Brain microvascular endothelial cell (primary cell): ENCODE measurements at places on chromosomes 2 and 18.
A peak's percentile ranks its signal among the peaks of the same experiment; 100 is the strongest.

- DNase-seq: no peak
These were observed 49.3 kb downstream of the IL1RL2 start for GRCh38 chr2:102236132-102236531.

GRCh38 chr2:127517465-127517864 is 8.8 kb downstream of the IWS1 start:
- DNase-seq: no peak

DNA sequence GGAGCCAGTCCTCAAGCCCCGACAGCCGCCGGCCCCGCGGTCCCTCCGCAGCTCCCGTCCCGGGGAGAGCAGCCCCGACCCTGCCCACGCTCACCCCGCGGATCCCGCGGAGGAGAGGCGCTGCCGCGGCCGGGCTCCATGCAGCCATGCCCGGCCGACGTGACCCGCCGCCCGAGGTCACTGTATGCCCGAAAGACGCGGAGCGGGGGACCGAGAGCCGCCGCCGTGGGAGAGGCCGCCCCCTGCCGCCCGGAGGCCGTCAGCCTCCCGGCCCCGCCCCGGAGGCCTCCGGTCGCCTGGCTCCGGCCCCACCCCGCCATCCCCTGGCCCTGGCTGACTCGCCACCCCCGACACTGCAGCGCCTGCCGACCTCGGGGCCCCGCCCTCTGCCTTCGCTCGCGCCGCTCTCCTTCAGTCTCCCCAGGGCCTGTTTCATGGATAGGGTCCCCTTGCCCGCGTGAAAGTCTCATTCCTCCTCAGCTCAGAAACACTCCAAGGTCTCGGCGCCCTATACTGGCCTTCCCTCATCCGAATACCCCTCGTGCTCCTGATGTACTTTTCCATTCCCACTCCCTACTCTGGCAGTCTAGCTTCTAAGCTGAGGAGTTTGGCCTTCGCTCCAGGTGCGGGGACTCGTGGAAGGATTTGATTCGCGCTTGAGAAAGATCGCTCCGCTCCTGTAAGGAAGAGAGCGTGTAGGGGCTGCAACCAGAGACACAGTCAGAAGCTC is at the start of gene BOLA3:
TSS of gene BOLA3 (minus strand) at position 186 of the 730 bp plus-strand sequence. CDS start at position 148, 38 bp downstream.
- peak; percentile 55 for DNase-seq

- no peak for DNase-seq
These were observed 15.9 kb upstream of the RPL31 start for GRCh38 chr2:100986157-100986556.

DNA sequence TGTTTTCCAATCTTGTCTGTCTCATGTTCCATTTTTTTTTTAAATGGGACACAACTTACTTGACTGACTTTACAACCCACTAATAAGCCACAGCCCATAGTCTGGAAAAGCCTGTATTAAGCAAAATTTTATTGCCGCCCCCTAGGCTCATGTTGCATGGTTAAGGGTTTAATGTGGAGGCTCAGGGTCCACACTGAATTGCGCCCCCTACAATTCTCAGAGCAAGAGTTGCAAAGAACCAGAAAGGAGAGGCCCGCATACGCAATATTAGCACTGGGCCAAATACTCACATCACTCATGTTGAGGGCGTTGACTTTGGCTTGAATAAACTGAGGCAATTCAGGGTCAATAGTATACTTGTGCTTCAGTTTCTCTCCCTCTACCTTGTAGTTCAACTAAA is 65.5 kb downstream of the NEB start:
- DNase-seq: no peak

DNA sequence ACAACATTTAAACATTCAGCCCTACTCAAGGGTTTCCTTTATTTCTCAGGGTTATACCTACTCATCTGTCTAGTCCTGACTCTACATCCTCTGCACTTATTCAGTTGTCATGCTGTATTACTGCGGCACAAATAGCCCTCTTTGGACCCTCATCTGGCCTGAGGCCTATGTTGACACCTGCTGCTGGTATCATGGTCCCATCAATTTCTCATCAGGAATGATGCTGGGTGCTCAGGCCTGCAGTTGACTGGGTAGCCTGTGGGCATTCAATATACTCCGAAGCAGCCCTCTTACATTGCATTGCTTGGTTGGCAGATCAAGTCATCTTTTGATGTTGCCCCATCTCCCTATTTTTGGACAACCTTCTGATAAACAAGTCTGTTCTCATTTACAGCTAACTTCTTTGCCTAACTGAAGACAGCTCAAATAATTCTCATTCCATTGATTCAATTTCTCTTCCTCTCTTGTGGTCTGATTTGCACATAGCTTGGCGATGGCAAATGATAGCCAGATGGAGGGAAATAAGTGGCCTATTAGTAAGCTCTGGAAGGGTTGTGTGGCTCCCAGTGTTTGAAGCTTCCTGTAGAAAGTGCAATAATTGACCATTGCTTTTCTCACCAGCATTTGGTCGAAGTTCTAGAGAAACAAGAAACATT is 19.1 kb upstream of the MC4R start:
- DNase-seq: no peak

DNA sequence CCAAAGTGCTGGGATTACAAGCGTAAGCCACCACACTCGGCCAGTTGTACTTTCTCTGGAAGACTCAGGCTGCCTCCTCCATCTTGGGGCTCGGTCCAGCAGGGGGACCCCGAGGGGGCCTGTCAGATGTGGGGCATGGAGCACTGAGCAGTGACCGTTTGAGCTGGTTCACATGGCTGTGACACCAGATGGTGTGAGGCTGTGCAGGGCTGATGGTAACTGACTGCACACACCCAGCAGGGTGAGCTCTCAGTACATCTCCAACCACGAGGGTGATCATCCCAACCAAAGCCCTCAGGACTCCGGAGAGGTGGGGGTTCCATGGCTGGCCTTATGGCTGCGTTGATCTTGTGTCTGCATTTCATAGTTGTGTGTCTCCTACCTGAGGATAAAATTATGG is 63.4 kb downstream of the FAM168B start:
- DNase-seq: no peak

DNA sequence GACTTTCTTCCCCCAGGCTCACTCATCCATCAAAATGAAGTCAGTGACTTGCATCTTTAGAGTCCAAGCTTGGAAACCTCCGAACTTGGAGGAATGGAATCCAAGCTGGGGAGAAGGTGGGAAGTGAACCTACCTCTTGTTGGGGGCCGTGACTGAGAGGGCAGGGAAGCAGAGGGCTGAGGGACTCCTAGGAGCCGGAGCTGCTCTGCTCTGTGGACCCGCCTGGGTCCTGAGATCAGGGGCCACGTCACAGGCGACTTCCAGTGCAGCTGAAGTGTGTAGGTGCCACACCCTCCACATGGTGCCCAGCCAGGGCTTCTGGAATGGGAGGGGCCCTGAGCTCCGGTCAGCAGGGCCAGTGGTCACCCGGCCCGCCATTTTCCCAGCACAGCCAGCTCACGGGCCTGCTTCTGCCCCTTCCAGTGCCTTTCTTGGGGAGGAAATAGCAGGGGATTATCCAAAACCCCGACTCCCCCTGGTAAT is 63.4 kb upstream of the OTOS start:
- DNase-seq: no peak

- DNase-seq: no peak
These were observed 1.1 kb downstream of the MREG start for GRCh38 chr2:216012133-216012829.

DNA sequence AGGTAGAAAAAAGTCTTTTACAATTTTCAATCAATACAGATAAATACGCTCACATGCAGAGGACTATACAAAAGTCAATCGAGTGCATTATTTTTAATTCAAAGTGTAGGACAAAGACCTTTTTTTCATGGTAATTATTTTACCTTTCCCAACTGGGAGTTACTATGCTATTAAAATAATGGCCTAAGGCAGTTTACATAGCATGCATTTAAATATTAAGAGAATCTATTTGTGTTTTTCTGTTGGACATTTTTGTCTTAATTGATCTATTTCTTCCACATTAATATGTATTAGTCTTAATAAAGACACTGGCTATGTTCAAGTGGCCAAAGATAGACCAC is 130.2 kb upstream of the MAP3K20 start:
- no peak for DNase-seq

- DNase-seq: peak; percentile 71
These were observed 76.7 kb downstream of the XDH start for GRCh38 chr2:31337860-31338259.

DNA sequence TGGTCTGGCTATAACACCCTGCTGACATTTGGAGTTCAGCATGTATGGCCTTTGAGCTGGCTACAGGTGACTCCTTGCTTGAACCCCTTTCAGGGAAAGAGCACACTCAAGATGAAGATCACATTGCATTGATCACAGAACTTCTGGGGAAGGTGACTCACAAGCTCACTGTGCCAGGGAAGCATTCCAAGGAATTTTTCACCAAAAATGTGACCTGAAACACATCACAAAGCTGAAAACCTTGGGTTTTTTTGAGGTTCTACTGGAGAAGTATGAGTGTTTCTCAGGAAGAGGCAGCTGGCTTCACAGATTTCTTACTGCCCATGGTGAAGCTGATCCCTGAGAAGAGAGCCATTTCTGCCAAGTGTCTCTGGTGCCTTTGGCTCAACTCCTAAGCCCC is 879.0 kb downstream of the CBLN2 start:
- DNase-seq: no peak

GRCh38 chr2:239330836-239331235 is 70.0 kb downstream of the HDAC4 start:
- no peak for DNase-seq

DNA sequence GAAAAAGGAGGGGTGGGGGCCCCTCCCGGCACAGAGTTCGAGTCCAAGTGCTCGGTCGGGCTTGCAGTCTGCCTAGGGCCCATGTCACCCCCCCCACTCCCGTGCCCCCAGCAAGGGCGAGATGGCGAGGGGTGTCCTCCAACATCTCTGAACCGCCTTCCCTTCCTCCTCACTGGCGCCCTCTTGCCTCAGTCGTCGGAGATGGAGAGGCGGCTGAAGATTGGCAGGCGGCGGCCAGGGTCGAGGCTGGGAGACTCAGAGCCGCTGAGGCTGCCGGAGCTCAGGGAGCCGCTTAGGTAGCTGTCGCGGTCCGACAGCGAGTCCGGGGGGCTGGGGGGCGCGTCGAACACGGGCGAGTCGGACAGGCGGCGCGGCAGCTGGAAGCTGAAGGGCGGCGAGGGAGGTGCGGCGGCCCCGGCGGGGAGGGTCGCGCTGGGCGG is 2.3 kb downstream of the ZFP36L2 start:
- peak; percentile 55 for DNase-seq

- no peak for DNase-seq
These were observed 93.4 kb upstream of the MSH2 start for GRCh38 chr2:47309472-47309951.

GRCh38 chr18:392928-393573 is 107.5 kb downstream of the COLEC12 start:
- DNase-seq: no peak

- DNase-seq: no peak
These were observed 85.3 kb downstream of the CCDC178 start for GRCh38 chr18:33355263-33355662.

DNA sequence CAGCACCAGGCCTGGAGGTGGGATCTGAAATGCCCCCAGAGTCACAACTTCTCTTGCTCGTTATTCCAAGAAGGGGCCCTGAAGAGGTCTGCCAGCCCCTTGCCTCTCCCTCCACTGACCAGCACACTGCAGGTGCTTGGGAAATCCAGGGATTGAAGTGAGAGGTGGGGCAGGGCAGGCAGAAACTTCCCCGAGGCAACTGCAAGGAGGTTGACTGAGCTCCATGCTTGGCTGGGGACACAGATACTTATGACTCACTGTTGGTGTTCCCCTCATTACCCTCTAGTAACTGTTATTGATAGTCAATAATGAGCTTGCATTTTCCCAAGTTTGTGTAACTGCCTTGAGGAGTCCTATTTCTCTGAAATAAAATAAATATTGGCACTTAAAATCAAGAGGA is 47.5 kb downstream of the MARCO start:
- no peak for DNase-seq

DNA sequence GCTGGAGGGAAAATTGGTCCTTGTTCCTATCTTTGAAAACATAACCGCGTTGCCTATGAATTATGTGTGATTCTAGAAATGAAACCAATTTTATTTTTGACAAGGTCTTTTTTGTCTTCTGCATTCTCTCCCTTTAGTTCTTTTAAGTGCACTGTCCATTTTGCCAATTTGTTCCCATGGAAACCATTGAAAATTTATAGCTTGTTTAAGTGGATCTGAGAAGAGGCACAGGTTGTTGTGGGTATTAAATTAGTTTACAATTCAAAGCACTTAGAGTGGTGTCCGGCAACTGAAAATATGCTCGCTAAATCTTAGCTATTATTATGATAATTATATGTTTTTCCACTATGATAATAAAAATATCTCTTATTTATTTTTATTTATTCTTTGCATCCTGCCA is 107.5 kb upstream of the FSHR start:
- no peak for DNase-seq

DNA sequence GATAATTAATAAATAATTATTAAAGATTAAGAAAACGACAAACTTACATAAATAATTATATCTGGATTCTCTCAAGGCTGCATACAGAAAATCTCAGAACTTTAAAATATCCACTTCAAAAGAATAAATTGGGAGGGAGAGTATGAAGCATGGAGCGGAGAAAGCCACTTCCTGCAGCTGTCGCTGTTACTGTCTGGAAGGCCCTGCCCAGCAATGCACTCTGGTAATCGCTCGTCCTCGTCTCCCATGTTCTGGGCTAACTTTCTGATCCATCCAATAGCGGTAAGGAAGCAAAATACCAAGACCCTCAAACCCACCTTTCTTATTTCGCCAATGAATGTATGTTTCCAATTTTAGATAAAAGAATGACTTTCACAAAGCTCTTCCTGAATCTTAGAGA is 26.7 kb downstream of the CYRIA start:
- no peak for DNase-seq

GRCh38 chr2:48306409-48307284 is 223.3 kb upstream of the STON1 start:
- DNase-seq: no peak

GRCh38 chr2:20931346-20931745 is 108.4 kb upstream of the LDAH start:
- DNase-seq: no peak

- no peak for DNase-seq
These were observed 22.7 kb downstream of the IAH1 start for GRCh38 chr2:9497017-9497416.

DNA sequence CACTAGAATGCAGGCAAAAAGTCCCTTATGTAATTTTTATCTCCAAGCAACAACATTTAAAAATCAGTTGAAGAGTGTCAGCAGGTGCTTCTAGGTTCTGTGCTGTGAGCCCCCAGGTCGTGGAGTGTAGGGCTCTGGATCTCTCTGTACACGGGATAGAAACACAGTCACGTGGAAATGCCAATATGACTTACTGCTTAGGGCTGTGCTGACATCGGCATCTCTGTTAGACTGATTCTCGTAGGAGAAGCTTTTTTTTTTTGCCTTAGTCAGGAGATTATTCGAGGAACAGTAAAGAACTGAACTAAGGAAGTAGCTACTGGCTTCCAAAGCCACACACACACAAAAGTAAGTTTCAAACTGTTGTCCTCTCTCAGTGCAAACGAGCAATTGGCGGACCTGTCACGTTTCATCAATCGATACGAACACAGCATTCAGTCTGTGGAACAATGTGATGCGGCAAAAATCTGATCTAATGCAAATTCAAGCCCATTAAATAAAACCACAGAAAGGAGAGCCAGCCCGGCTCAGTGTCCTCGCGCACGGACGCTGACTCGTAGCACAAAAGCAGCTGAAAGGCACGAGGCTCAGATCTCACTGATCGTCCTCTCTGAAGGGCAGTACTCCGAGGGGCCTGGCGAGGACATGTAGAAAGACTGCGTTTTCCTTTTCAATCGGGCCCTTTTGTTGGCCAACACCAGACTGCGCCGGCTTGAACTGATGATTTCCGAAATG is 41.5 kb downstream of the PRELID3A start:
- DNase-seq: no peak
